Chondrocyte (in vitro differentiated cells): ENCODE measurements at places on chromosomes 4 and X. TPM values are rescaled to one million over a fixed set of nuclear protein-coding genes. Genes with fewer than 3 reads are reported as not detected.

DNA sequence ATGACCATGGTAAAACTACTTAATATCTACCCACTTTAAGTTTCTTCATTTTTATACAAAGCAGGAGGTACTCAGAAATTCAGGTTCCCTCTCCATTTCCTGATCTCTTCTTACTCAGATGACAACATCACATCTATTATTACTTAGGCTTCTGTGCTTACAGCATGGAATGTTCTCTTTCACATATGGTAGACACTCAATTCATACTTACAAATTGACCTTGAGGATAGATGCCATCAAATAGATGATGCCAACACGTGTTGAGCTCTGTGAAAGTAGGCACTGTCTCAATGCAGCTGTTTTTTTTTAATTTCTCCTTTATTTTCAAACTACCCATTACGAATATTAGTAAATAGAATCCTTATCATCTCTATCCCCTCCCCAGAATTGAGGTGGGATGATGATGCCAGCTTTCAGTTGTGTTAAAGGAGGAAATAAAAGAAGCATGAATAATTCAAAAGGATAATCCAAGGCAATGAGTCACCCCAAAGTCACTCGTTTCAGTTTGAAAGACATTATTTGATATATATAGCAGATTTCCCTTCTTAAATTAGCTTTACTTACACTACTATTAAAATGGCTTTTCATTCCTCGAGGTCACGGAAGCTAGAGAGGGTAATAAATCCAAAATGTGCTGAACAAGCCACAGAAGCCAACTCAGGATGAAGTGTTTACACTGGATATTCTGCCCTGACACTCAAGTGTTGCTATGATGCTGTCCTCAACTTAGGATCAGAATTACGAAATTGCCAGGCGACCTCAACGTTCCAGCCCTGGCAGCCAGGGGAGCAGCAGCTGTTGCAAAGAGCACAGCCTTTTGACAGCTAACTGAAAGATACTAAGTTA, 124.2 kb upstream of the EOLA2 start:
- no peak for DNase-seq

DNA sequence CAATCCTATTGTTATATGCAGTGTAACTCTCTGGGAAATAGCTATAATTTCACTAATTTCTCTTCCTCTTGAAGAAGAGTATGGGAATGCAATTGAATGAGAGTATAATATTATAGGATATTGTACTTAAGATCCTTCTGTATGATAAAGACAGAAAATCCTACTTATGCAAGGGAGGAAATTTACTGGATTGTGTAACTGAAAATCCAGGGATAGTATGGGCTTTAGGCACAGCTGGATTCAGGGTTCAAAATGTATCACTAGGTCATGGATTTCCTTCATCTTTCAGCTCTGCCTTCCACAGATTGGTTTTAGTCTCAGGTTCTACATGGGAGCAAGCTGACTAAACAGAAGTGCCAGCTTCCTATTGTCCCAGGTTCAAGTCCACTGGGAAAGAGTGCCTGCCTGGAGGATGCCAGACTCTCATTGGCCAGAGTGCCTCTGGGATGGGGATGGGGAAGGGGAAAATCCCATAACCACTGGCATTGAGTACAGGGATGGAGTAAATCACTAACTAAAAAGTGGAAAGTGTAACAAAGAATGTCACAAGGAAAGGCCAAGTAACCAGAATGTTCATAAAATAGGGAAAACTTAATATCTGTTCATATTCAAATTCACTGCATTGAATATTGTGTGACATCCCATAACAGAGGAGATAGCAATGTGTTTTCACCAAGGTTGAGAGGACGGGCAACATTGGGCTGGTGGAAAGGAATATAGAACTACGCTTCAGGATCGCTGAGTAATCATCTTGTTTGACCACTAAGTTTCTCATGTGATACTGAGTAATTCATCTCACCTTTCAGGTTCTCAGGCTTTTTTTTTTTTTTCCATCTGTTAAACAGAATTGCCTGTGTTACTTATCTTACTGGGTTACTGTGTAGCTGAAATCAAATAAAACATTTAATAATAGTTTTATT, 75.7 kb downstream of the ANXA3 start:
- DNase-seq: no peak

CDS1 gene
- total RNA-seq: 0.26 to 0.30 TPM in 2 of 3 replicates, not detected in the other

DNA sequence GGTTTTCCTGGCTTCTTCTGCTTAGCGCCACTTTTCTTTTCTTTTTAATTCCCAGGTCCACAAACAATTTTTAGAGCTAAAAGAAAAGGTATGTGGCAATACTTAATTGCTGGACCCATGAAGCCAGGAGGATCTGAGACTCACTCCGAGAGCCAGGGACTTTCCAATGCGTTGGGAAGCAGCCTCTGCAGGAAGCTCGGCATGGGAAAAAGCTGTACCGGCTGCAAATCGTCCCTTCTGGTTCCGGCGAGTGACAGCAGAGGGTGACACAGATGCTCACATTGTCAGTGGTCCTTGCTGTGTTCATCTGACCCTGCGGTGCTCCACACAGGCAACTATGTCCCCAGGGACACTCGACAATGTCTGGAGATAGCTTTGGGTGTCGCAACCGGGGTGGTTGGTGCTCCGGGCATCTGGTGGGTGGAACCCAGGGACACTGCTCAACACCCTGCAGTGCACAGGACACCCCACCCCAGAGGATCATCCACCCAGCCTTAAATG, 164.0 kb downstream of the PRKX start:
- no peak for DNase-seq

GRCh38 chrX:40080894-40081678, 16.7 kb downstream of the BCOR start:
- DNase-seq: no peak

MGAT4D gene
- total RNA-seq: not detected in 3 replicates

- no peak for DNase-seq
Observed at GRCh38 chrX:3697220-3697684, 16.2 kb downstream of the PRKX start.

GIMD1 gene
- total RNA-seq: not detected in 3 replicates

AFF2 gene
- total RNA-seq: 11.8 to 22.4 TPM (median 21.6 TPM) in 3 replicates
